ENCODE measurements at places on chromosomes 1 and 21.

- DNase-seq = no peak
These were observed 24.6 kb upstream of the SPAG17 start for GRCh38 chr1:118209648-118210047.

DNA sequence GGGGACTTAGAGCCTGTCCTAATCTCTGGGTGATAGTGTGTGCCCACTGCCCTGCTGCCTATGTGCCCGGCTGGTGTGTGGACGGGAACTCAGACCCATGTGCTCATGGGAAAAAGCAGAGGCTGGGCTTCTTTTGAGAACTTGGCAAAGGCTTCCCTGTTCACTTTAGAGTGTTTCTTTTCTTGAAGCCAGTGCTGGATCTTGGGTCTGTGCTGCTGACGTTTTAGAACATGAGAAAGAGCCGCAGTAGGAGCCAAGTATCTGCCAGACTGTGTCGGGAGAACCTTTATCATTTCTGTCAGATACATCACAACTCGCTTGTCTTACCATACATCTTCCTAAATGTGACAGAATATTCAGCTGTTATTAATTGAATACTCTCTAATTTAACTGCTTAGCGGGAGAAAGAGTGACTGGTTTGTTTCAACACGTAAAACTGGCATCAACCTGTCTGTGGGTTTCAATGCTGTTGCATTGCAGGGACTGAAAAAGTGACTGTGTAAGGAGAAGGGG, 195.2 kb downstream of the PBX1 start:
- no peak for DNase-seq

DNA sequence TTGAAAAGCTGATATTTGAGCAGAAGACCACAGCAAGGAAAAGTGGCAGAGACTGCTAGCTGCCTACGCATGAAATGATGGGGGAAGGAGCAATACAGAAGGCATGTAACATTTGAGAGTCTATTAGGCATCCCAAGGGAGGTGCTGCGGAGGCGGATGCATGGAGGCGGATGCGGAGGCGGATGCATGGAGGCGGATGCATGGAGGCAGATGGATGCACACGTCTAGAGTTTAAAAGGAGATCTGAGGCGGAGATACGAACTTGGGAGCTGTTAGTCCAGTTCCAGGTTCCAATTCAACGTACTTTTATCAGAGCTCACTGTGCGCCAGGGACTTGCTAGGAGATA, 744 bp upstream of the DDX20 start:
- peak; percentile 22 for DNase-seq

GRCh38 chr21:25735646-25736597, 1.1 kb downstream of the GABPA start:
- DNase-seq = peak; percentile 79

GRCh38 chr1:94124538-94124937, 3.6 kb upstream of the ABCA4 start:
- DNase-seq = no peak

DNA sequence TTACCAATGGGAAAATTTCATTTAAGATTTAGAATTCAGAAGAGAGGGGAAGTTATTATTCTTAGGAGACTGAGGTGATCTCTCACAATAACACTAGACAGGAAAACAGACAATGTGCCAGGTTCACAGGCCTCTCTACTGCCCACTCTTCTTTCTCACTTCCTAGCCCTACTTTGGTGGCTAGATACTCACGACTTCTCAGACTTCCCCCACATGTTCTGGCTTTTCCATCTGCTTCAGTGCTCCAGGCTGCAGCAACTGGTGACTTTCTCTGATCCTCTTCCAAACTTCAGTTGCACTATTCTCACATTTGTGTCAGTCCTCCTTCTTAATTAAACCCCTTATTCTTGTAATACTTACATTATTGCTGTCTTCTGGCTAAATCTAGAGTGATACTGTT, 208.7 kb upstream of the KCTD3 start:
- DNase-seq = no peak

- no peak for DNase-seq
These were observed 22.5 kb downstream of the CAMK2N1 start for GRCh38 chr1:20463502-20463901.

- DNase-seq = no peak
These were observed 1157.3 kb downstream of the PLA2G4A start for GRCh38 chr1:187985897-187986654.

DNA sequence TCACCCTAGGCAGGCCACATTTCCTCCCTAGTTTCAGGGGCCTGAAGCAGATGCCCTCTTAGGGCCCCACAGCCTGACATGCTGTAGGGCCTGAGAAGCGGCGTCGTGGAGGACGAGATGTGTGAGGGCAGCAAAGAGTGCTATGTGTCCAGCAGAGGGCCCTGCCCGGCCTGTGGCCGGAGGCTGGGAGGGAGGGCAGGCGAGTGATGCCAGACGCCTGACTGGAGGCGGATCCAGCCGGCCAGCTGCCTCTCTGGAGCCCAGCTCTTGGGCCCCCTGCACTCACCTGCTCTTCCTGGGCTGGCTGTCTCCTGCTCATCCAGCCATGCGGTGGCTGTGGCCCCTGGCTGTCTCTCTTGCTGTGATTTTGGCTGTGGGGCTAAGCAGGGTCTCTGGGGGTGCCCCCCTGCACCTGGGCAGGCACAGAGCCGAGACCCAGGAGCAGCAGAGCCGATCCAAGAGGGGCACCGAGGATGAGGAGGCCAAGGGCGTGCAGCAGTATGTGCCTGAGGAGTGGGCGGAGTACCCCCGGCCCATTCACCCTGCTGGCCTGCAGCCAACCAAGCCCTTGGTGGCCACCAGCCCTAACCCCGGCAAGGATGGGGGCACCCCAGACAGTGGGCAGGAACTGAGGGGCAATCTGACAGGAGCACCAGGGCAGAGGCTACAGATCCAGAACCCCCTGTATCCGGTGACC, at the start of gene GPR37L1:
Gene GPR37L1 (plus strand): TSS at position 279 of the 697 bp plus-strand sequence. CDS start 47 bp downstream, at position 326.
- no peak for DNase-seq

DNA sequence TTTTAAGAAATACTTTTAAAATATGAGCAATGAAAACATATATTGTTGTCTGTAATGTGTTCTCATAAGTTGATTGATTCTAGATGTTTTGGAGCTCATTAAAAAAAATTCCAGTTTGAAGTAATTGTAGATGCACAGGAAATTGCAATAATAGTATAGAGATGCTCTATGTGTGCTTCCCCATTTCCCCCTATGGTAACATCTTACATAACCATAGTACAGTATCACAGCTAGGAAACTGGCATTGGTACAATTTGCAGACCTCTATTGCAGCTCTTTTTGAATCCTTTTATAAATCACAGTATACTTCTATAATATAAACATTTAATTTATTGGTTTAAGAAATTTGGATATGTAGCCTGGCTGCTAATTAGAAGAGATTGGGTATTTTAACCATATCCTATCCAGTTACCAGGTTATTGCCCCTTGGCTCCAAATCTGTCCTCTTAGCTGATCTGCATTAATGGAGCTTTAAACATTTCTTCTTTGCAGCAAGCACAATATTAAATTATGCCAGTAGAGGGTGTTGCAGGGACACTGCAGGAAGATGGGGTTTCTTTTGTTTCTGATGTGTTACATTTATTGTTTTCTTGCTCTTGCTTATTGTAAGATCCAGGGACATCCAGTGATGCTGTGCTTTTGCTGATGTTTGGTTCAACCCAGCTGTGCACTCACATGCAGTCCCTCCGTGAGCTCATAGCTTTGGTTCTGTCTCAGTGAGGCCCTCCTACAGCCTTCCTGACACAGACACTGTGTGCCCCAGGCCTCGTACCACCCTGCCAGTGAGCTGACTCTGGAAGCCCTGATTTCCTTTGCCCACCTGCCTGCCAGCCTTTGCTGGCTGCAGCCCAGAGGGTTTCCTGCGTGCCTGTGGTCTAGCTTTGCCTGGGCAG, 103.3 kb downstream of the RABGAP1L start:
- DNase-seq = no peak

DNA sequence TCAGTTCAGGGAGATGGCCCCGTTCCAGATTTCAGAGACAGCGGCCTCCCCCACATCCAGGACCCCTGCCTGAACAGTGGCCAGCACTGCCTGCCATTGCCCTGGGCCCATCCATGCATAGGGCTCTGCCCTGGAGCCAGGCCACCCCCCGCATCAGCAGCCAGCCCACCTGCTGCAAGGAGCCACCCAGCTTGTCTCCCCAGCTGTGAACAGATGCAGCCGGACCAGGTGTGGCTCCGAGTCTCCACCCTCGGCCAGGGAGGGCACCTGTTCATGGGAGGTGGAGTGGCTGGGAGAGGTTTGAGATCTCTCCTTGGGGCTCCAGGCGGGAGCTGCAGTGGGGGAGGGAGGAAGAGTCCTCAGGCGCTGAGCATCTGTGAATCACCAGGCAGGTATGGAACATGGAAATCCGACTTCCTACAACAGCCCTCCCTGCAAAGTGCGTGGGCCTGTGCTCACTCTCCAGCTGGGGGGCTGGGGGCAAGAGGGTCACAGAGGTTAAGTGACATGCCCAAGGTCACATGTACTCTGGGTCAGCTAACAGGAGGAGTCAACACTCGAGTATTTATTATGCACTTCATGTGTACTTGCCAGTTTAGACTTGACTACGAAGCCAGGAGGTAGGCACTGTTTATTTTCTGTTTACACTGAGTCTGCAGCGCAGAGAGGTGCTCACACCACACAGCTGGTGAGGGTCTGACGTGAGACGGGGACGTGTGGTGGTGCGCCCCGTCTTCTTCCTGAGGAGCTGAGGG, 4.8 kb upstream of the HES5 start:
- no peak for DNase-seq

DNA sequence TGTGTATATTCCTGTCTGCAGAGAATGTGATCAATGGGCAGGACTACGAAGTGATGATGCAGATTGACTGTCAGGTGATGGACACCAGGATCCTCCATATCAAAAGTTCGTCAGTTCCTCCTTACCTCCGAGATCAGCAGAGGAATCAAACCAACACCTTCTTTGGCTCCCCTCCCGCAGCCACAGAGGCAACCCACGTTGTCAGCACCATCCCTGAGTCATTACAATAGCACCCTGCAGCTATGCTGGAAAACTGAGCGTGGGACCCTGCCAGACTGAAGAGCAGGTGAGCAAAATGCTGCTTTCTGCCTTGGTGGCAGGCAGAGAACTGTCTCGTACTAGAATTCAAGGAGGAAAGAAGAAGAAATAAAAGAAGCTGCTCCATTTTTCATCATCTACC, 65.2 kb downstream of the OLFML2B start:
- no peak for DNase-seq

DNA sequence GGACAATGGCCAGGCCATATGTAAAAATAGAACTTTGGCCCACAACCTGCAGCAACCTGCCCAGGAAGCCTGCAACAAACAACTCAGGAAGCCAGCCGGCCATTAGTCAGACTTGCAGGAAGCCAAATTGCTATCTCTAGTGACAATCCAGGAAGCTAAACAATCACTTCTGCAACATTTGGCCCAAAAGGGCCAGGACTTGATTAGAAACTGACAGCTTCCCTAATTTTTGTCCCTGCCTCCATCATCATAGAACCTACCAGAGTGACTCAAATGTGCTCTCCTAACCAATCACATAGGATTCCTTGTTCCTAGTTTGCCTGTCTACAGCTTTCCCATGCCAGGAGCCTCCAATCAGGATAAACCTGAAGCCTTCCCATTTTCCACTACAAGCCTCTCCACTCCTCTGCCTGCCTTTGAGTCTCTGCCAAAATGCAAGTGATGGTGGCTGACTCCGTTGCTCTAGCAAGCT, 639.3 kb downstream of the PTPRU start:
- no peak for DNase-seq

GRCh38 chr1:8378981-8379470, 61.1 kb downstream of the SLC45A1 start:
- no peak for DNase-seq

DNA sequence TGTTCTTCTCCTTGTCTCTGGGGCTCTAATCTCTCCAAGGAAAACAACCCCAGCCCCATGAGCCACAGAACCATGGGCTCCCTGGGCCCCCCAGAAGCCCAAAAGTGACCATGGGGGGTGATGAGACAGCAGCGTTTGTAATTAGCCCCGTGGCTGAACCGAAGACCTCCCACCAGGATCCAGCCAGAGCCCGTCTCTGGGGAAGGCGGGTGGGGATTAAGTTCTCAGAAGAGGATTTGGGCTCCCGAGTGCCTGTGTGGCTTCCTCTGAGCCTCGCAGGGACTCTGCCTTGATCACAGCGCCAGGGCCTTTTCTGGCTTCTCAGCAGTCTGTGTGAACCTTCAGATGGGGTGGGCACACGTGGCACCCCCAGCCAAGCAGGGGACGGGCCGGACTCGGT, 77.0 kb downstream of the ALPL start:
- no peak for DNase-seq

DNA sequence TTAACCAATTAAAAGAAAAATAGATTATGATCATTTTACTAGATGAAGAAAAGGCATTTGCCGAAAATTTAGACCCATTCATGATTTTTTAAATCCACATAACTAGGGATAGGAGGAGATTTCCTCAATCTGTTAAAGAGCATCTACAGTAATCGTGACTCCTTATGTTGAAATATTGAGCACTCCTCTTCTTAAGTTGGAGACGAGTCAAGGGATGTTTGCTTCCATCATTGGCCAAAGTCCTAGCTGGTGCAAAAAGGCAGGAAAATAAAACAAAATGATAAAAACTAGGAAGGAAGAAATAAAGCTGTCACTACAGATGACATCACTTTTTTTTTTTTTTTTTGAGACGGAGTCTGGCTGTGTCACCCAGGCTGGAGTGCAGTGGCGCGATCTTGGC, 245.6 kb upstream of the KAZN start:
- DNase-seq = no peak

GRCh38 chr1:30189818-30190500, 533.4 kb downstream of the MATN1 start:
- DNase-seq = no peak

GRCh38 chr1:58971629-58972140, 187.8 kb upstream of the JUN start:
- DNase-seq = no peak

- peak; percentile 86 for DNase-seq
These were observed 12.7 kb downstream of the TFF2 start for GRCh38 chr21:42337830-42338728.

DNA sequence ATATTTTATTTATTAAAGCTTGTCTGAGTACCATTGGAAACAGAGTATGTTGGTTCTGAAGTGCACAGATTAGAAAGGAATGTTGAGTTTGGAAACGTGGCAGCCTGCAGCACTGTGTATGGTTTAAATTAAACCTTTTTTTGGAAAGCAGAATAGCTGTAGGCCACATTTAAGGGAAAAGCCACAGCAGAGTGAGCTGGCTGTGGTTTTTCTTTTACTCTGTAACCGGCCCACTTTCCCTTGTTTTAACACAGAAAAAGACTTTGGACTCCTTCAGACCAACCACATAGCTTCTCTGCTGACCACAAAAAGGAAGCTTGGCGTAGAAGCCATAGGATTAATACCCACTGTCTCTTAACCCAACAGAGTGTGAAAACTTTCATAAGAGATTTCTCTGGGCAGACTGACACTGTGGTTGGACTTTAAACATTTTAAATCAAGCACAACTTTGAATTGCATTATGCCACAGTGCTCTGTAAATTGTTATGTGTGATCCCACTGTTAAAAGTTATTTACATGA, 75.2 kb downstream of the NFIA start:
- DNase-seq = no peak

- no peak for DNase-seq
These were observed 58.9 kb upstream of the COL6A1 start for GRCh38 chr21:45922648-45923047.

- DNase-seq = no peak
These were observed 289.8 kb upstream of the SNX7 start for GRCh38 chr1:98371764-98372163.
